ENCODE measurements at places on chromosomes 7 and 10. TPM values are rescaled to one million over a fixed set of nuclear protein-coding genes. Genes with fewer than 3 reads are reported as not detected.

MSS51 gene
- total RNA-seq: 4.1 TPM

SPDYE2B gene
- not detected for total RNA-seq

ANKRD1 gene
- total RNA-seq: not detected

ZCWPW1 gene
- total RNA-seq: 2.6 TPM

DNA sequence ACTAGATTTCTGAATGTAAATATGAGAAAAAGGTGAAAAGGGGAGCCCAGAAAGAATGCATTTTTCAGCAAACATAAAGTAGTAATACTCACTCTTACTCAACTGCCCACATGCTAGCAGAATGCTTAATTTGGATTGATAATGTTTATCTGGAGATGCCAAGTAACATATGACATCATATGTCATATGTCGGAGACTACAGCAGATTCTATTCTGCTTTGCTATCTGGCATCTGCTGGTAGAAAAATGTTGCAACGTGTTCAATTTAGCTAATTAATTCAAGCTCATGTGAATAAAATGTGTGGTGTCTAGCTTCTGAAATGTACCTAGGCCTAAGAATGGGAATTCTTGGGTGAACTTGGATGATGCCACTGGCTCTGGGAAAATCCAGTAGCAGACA, 4.5 kb downstream of the BBIP1 start:
- DNase-seq: no peak

- no peak for DNase-seq
Measured at GRCh38 chr10:85607043-85607695, 759.4 kb downstream of the GRID1 start.

DNA sequence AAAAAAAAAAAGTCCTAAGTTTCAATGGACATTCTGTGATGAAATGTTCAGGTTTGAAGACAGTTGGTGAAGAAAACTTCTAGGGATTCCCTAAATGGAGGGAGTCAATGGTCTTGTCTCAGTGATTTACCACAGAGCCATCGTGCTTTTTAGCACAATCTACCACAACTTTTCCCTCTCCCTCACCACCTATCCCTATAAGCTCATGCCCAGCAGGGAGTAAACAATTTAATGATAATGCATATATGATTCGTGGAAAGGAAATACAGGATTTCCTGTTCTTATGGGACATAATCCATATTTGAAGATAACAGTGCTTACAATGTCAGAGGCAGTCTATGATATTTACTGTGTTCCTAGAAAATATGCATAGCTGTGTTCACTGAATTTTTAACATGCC, 38.4 kb upstream of the CD36 start:
- DNase-seq: no peak

DNA sequence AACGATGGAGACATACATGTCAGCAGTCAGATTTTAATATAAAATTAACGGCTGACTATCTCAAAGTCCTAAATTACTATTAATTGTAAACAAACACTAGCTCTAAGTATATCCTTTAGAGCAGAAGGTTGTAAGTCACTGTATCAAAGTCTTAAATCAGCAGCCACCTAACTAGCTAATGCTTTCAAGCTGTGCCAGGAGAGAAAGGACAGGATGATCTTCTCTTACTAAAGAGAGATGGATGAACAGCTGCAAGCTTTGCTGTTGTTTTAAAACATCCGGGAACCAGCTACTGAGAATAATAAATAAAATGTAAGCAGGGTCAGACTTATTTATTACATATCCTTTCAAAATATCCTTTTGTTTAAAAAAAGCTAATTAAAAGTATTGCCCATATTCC, 24.0 kb upstream of the ABLIM1 start:
- no peak for DNase-seq

GRCh38 chr7:9955138-9955537, 1018.5 kb upstream of the PHF14 start:
- no peak for DNase-seq

GRCh38 chr7:152085131-152085530, 59.7 kb downstream of the GALNT11 start:
- no peak for DNase-seq

DNA sequence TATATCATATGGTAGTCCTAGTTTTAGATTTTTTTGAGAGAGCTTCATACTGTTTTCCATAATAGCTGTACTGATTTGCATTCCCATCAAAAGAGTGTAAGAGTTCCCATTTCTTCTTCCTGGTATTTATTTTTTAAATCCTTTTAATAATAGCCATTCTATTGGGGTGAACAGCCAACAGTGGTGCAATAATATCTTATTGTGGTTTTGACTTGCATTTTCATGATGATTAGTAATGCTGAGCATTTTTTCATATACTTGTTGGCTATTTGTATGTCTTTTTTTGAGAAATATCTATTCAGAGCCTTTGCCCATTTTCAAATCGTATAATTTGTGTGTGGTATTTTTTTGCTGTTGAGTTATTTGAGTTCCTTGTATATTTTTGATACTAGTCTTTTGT, 167.4 kb downstream of the FZD1 start:
- DNase-seq: no peak

DNA sequence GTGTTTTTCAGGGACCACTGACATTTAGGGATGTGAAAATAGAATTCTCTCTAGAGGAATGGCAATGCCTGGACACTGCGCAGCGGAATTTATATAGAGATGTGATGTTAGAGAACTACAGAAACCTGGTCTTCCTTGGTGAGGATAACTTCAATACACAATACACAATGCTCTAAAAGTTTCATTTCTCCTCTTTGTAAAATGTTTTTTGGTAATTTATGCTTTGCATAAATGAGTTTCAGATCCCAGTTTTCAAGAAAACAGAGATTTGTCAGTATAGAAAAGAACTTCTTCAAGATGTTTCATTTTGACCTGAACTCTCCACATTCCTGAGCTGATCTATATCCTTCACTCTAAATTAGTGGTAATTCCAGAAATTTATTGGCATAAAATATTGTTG, 14.2 kb downstream of the ZNF92 start:
- DNase-seq: no peak

GRCh38 chr10:108303149-108303548, 1138.6 kb upstream of the SORCS1 start:
- no peak for DNase-seq

DNA sequence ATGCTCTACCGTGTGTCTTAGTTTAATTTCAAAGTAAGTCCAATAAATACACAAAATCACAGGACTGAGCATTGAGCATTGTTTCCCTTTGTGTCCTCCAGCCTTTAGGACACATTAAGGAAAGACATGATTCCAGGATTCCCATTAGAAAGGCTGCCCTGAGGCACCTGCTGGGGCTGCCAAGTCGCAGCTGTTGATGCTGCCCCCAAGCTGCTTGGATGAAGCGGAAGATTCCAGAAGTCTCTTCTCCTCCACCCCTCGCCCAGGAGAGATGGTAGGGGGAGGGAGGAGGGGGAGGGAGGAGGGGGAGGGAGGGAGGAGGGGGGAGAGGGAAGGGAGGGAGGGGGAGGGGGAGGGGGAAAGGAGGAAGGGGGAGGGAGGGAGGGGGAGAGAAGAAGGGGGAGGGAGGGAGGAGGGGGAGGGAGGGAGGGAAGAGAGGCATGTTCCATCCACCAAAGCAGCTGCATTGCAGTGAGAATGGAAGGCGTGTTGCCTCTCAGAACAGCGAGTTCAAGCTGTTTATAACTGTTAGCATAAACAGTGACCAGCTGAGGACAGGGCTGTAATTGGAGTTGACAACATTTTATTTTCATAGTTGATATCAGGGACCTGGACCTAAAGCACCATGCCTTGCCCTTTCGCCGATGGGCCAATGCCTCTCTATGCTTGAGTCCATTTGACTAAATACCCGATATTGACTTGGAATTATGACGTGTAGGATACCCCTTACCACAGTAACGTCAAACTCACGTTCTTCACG, 67.3 kb downstream of the DIP2C start:
- no peak for DNase-seq

GRCh38 chr7:95688931-95689495, 83.3 kb upstream of the DYNC1I1 start:
- DNase-seq: no peak

DNA sequence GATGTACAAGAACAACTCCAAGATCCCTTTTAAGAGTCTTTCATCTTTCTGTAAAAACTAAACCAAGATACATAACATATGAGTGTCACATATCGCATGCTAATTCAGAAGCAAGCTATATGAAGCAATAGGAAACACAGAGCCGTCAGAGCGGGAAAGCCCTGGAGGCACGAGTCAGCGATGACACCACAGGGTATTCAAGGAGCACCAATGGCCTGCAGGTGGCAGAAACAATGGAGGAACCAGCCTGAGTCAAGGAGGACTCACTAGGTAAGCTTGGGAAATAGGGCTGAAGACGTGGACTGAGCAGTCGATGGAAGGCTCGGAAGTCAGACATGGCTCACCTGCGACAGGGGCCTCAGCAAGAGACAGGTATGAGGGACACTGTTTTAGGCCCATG, 214.4 kb downstream of the FAM107B start:
- peak; percentile 63 for DNase-seq

DNA sequence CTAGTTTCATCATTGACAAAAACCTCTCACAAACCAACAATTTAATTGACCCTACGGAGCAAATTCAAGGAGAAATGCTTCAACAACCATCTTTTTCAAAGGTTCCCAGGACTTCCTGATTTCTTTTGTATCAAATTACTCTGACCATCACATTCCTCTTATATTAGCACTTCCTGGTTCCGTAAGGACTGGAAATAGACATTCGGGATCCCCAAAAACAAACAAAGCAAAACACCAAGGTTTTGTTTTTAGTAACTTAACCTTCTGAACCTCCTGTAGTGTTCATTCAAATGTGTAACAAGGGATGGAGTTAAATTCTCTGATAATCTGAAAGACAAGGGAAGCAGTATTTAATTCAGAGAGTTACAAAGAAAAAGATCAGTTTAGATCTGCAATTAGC, 387.6 kb upstream of the NRP1 start:
- DNase-seq: no peak

- DNase-seq: no peak
Measured at GRCh38 chr7:31896925-31897324, 173.3 kb downstream of the PDE1C start.

GRCh38 chr7:28854750-28855074, 103.4 kb downstream of the TRIL start:
- no peak for DNase-seq
